ENCODE measurements at places on chromosomes 11 and 22.

DNA sequence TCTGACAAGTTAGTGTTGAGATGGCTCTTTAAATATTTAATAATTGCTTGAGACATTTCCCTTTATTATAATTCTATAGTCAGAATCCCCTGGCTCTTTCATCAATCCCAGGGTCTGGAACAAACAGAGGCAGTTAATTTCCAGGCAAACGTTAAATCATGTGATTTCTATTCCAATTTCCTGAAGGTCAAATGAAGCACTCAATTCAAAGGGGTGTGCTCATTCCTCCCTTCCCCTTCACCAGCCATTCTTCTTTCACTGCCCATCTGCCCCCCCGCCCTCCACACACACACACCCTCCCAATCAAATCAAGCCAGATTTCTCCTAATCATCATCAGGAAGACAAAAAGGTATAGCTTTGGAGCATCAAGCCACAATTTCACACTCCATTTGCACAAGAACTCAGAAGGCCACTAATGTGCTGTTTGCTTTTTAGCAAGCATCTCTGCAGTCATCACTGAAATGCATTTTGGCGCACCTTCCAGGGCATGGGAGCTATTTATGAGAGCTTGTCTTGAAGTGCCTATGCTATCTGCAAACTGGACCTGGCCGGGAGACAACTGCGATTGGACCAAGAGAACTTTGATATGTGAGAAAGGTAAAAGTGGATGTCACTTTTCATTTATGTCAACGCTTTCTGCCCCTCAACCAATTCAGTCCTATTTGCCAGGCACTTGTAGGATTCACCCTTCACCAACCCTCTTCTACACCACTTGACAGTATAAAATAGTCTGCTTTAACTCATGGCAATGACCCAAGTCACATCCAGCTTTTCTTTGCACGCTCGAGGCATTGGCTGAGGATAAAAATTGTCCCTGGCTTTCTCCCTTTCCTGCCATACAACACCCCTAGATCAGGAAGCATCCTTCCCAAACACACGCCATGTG, 315.1 kb upstream of the API5 start:
- H3K27ac ChIP-seq: no peak overlapping the region
- DNase-seq: no peak
- H3K4me3 ChIP-seq: no peak overlapping the region
- H3K4me1 ChIP-seq: no peaks in the 10 kb centered on the region
- no peaks in the 10 kb centered on the region for H3K36me3 ChIP-seq

- no peak overlapping the region for H3K27ac ChIP-seq
- no peaks in the 10 kb centered on the region for H3K27me3 ChIP-seq
- no peak overlapping the region for H3K4me3 ChIP-seq
- H3K36me3 ChIP-seq: no peaks in the 10 kb centered on the region
- DNase-seq: no peak
These were observed 1.0 kb downstream of the SSTR3 start for GRCh38 chr22:37211075-37211865.

DNA sequence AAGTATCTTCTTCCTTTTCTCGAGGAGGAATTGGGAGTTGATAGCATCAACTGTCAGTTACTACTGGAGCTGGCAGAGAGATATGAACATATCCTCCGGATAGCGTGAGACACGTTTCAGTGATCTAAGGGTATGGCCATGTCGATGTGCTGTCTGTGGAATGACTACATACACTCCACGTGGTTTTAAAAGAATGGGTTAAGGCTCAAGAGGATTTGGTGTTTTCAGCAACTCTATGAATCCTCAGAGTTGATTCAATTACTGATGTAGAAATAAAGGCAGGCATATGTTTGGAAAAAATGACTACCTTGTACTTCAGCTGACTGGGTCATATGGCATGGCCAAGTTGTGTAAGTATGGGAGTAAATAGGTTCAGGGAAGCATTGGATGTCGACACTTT, 22.9 kb downstream of the MMP13 start:
- DNase-seq: no peak
- no peaks in the 10 kb centered on the region for H3K36me3 ChIP-seq
- peaks cover 36% of the 10 kb centered on the region for H3K27me3 ChIP-seq
- H3K4me3 ChIP-seq: no peak overlapping the region
- H3K27ac ChIP-seq: no peak overlapping the region

DNA sequence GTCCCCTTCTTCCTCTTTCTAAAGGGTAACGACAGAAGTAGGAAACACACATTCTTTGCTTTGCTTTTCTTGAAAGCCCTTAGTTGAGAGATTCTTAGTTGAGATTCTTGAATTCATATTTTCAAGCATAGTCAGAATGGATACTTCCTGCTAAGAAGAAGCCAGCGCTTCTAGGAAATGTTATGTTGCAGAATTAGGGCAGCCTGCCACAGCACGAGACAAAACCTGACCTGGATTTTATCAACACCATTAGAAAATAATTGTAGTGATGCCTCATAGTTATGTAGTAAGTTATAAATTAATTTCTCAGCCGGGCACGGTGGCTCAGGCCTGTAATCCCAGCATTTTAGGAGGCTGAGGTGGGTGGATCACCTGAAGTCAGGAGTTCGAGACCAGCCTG, 37.9 kb upstream of the NUP160 start:
- H3K27me3 ChIP-seq: no peaks in the 10 kb centered on the region
- peak overlapping the region; percentile 88 for H3K27ac ChIP-seq
- peak overlapping the region; percentile 69 for H3K4me3 ChIP-seq
- H3K4me1 ChIP-seq: peaks cover 39% of the 10 kb centered on the region
- H3K36me3 ChIP-seq: no peaks in the 10 kb centered on the region

DNA sequence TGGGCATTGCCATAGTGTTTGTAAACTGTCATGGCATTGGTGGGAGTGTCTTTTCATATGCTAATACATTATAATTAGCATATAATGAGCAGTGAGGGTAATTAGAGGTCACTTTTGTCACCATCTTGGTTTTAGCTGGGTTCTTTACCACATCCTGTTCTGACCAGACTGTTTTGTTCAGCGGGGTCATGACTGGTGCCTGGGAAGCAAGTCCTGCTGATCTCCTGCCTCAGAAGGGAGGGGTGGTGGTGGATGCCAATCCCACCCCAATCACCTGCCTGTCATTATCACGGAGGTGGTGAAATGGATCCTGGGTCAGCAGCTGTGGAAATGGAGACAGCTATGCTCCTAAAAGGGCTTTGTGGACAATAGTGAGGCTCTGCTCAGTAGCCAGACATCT, 31.2 kb downstream of the IL18 start:
- no peaks in the 10 kb centered on the region for H3K36me3 ChIP-seq
- H3K4me3 ChIP-seq: no peak overlapping the region
- DNase-seq: no peak
- no peak overlapping the region for H3K27ac ChIP-seq
- peaks cover 3% of the 10 kb centered on the region for H3K4me1 ChIP-seq

GRCh38 chr11:8335186-8335585, 71.5 kb upstream of the LMO1 start:
- peaks cover 21% of the 10 kb centered on the region for H3K27me3 ChIP-seq
- peaks cover 9% of the 10 kb centered on the region for H3K4me1 ChIP-seq
- DNase-seq: no peak
- H3K27ac ChIP-seq: no peak overlapping the region
- no peaks in the 10 kb centered on the region for H3K36me3 ChIP-seq

GRCh38 chr11:8839957-8840945, 70.7 kb upstream of the AKIP1 start:
- peaks cover 7% of the 10 kb centered on the region for H3K36me3 ChIP-seq
- DNase-seq: no peak
- peaks cover 57% of the 10 kb centered on the region for H3K27me3 ChIP-seq
- H3K4me1 ChIP-seq: peaks cover 8% of the 10 kb centered on the region
- no peak overlapping the region for H3K4me3 ChIP-seq
- no peak overlapping the region for H3K27ac ChIP-seq

DNA sequence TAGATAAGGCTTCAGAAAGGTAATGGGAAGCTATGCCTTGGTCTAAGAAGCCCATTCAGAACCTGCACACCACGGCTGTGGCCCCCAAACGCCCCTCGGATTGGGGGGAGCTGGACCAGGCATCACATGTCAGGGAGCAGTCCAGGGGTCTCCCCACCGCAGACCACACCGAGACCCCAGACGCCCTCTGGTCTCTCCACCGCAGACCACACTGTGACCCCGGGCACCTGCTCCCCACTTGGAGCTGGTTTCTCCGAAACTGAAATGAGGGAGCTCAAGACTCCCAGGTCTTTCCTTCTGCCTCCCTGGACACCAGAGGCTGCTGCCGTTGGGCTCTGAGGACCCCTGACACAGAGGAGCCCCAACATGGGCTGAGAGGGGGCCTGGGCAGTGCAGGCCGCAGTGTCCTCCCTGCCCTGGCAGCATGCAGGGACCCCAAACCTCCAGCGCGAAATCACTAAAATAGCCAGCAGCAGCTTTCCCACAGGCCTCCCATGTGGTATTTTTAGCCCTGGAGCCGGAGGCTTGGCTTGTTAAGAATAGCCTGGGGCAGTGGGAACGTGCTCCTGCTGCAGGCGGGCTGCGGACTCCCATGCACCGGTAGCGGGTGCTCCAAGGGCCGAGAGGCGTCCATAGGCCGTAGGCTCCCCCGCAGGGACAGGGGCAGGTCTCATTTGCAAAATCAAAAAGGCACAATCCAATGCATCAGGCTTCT, 7.7 kb downstream of the LINC01488 start:
- DNase-seq: no peak
- H3K36me3 ChIP-seq: no peaks in the 10 kb centered on the region
- peaks cover 22% of the 10 kb centered on the region for H3K27me3 ChIP-seq

GRCh38 chr11:81165164-81165563, 1568.5 kb downstream of the FAM181B start:
- H3K4me1 ChIP-seq: no peaks in the 10 kb centered on the region
- no peak overlapping the region for H3K4me3 ChIP-seq
- no peaks in the 10 kb centered on the region for H3K27me3 ChIP-seq
- H3K36me3 ChIP-seq: no peaks in the 10 kb centered on the region
- no peak overlapping the region for H3K27ac ChIP-seq

DNA sequence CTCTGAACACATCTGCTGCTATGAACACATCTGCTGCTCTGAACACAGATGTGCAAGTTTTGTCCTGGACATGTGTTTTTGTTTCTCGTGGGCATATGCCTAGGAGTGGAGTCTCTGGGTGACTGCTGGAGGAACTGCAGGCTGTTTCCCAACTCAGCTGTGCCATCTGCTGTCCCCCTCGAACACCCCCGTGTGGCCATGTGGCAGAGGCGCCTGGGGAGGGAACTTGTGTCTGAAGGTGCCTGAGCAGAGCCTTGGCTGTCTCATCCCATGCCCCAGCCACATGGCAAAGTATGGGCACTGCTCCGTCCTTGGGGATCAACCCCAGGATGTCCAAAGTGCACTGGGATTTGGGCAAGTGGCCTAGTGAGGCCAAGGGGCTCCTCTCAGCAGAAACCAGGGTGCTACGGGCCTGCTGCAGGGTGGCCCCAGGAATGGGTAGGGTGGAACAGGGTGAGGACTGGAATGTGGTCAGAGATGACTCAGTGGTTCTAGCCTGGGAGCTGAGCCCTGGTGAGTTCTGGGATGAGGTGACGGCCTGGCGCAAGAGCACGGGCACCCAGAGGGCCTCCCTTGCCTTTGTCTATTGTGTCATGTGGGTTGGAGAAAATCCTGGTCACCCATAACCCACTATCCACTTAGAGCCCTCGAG, 14.7 kb downstream of the GATD1 start:
- no peak overlapping the region for H3K4me3 ChIP-seq
- H3K36me3 ChIP-seq: no peaks in the 10 kb centered on the region
- H3K27me3 ChIP-seq: no peaks in the 10 kb centered on the region
- H3K27ac ChIP-seq: peak overlapping the region; percentile 45
- DNase-seq: no peak

DNA sequence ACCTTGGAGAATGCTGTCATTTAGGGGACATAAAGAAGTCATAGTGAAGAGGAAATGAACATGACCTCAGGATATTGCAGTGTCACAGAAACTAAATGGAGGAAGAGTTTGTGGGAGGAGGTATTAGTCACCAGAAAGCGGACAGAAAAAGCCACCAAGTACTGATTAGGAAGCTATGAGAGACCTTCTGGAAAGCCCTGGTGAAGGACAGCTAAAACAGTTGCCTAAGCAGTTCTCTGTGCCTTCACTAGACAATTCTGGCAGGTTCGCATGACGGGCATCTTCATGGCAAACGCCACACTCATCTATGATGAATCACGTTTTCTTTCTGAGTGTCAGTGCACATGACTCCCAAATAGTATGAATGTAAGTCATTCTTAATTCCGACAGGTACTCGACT, 325.8 kb downstream of the C11orf87 start:
- no peak for DNase-seq
- no peak overlapping the region for H3K27ac ChIP-seq
- H3K4me1 ChIP-seq: no peaks in the 10 kb centered on the region
- H3K4me3 ChIP-seq: no peak overlapping the region

DNA sequence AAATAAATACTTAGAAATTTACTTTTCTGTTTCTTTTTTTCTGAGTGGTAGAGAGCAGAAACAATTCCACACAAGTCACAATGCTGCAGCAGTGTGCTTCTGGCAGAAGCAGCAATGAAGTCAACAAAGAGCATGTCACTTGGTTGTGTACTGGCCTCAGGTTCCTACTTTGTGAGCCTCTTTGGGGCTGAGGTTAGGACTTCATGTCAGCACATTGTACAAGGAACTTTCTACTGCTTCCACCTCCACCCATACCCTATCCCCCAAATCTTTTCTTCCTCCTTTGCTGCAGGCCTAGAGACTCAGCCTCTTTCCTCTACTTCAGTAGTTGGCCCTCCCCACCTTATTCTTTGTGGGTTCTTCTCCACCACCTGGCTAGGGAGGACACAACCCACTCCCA, 252.7 kb upstream of the PITPNB start:
- no peak overlapping the region for H3K27ac ChIP-seq
- DNase-seq: no peak
- H3K36me3 ChIP-seq: no peaks in the 10 kb centered on the region
- no peak overlapping the region for H3K4me3 ChIP-seq

DNA sequence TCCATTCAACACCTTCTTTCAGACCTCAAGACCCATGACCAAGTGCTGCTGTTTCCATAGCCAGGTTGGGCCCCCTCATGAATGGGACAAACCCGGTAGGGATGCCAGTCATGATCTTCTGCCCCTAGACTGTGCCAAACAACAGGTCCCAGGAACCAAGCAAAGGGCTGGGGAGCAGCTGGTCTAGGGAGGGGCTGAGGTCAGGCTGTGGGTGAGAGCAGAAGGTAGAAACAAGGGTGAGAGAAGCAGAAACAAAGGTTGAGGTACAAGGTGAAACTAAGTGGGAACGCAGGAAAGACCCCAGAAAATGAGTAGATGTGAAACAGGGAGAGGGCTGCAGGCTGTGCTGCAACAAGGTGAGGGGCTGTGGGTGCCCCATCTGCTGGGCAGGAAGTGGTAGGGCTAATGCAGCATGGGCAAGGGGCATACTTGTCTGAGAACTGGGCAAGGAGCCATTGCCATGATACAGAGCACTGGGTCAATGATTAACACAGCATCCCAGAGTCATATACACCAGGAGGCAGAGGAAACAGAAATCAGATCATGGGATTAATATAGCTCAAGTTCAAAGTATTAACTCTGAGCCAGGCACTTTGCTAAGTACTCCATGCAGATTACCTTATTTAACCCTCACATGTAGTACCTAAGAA, 45.9 kb downstream of the SLC1A2 start:
- DNase-seq: no peak
- H3K4me3 ChIP-seq: no peak overlapping the region
- H3K27me3 ChIP-seq: peaks cover 7% of the 10 kb centered on the region
